Cardiac fibroblast (primary cell): ENCODE measurements at places on chromosomes 12 and 14.

GRCh38 chr12:49232940-49233841 lies 31.7 kb upstream of the TUBA1C start:
- peak; percentile 52 for DNase-seq

DNA sequence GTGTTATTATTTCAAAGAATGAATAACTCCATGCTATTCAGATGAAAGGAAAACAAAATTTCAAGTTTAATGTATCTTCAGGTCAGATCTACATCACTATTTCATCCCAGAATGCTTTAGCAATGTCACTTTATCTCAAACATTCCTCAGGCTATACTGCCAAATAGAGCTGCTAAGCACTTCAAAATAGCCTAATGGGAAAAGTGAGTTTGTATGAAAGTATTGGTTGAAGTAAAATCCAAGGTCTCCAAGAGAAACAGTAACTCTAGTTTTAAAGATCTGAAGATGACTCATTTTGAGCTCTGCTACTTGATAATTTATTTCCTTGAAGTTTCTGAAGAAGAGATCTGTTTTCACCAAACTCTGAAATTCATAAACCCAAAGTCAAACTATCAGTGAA lies 466.2 kb upstream of the FOXG1 start:
- no peak for DNase-seq

- DNase-seq = no peak
Measured at GRCh38 chr12:24933694-24934407, 15.1 kb downstream of the BCAT1 start.

DNA sequence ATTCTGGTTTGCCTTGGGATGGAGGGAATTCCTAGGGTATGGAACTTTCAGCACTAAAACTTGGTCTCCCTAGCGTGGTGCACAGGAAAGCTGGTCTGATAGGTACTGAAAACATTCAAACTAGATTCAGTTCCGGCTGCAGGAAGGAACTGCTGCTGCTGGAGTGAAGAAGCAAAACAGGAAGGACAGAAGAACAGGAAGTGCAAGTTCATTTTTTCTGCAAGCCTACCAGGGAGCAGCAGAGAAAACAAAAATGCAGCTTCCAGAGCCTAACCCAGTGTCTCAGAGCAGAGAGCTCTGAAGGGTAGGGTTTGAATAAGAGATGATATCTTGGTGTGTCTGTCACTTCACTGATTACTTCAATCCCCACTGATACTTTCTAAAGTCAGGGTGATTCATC lies 165.2 kb downstream of the VRK1 start:
- DNase-seq = no peak

GRCh38 chr12:104460041-104460719 lies 3.4 kb downstream of the CHST11 start:
- no peak for DNase-seq

DNA sequence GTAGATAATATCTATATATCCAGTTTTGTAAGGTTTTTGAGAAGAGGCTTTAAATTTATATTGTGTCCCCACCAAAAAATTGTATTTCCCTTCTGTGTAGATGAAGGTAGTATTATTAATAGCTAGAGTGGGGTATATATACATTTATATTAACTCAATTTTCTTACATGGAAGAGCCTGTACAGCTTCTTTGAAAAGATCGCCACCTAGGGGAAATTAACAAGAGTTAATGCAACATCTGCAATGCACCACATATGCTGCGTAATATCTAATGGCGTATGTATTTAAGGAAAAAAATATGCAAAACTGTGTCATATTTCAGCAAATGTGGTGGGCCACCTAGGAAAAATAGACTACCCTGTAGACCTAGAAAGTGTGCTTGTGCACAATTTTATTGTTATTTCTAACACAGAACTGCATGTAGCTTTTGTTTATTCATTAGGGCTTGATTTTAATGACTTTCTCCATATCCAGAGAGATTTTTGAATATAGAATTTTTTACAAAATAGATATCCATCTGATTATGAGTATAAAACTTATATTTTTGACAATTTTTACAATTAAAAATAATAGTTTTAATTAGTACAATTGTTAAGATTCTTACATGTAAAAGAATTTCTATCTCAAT lies 14.0 kb downstream of the CCER1 start:
- DNase-seq = peak; percentile 85
